Pulmonary artery endothelial cell (primary cell): ENCODE measurements at places on chromosomes 3 and 15. TPM values are rescaled to one million over a fixed set of nuclear protein-coding genes. Genes with fewer than 3 reads are reported as not detected.

Gene SMAD6
- total RNA-seq = 14.9 and 18.9 TPM in 2 replicates

Gene ITPKA
- total RNA-seq = 0.46 and 2.8 TPM in 2 replicates

Gene ZNF654
- 13.8 and 18.7 TPM in 2 replicates for total RNA-seq

Gene ERICH6
- total RNA-seq = not detected in 2 replicates

Gene SAMD7
- not detected in 2 replicates for total RNA-seq

Gene EMC7
- total RNA-seq = 43.2 and 48.2 TPM in 2 replicates

Gene CX3CR1
- not detected in 2 replicates for total RNA-seq
